GM18507 (cell line): ENCODE measurements at places on chromosomes 4 and X.

GRCh38 chr4:53240573-53240972, 125.3 kb downstream of the SCFD2 start:
- DNase-seq, result no peak

DNA sequence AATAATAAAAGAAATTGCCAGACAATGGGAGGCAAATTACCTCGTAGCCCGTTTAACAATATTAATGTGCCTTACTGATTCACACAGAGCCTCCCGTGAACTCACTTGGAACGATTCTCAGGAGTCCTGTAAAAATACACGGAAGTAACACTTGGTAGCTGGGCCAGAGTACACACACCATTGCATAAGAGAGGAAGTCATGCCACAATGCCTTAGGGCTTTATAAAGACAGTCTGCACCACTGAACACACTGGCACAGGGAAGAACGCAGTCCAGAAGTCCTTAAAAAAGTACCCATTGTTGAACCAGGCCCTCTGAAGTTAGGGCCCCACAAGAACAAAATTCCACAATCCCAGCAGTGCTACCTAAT, 15.1 kb downstream of the SLC2A9 start:
- DNase-seq, result no peak

DNA sequence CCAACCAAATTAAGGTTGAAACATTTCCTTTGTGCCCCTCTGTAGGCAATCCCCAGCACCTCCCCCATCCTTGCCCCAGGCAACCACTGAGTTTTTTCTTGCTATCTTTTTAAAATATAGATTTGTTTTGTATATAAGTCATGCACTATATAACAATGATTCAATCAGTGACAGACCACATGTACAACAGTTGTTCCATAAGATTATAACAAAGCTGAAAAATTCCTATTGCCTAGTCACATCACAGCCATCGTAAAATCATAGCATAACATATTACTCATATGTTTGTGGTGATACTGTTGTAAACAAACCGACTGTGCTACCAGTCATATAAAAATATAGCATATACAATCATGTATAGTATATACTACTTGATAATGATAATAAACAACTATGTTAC, 211.9 kb upstream of the NRK start:
- DNase-seq, result no peak

DNA sequence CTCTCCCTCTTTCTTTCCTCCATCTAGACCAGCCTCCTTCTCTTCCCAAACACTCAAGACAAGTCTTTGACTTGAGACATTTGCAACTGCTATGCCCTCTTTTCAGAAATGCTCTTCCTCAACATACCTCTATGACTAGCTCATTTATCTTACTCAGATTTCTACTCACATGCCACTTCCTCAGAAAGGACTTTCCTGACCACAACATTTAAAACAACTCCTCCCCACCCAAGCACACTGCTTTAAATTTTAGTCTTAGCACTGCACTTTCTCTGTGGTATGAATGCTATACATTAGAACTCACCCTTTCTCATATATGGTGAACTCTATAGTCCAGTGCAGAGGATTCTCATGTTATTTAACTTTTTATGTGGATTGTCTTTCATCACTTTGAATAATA, 28.4 kb upstream of the SULT1E1 start:
- no peak for DNase-seq

GRCh38 chr4:85081196-85081595, 114.7 kb upstream of the WDFY3 start:
- no peak for DNase-seq

GRCh38 chr4:79182209-79182608, 143.7 kb downstream of the NAA11 start:
- DNase-seq, result no peak

DNA sequence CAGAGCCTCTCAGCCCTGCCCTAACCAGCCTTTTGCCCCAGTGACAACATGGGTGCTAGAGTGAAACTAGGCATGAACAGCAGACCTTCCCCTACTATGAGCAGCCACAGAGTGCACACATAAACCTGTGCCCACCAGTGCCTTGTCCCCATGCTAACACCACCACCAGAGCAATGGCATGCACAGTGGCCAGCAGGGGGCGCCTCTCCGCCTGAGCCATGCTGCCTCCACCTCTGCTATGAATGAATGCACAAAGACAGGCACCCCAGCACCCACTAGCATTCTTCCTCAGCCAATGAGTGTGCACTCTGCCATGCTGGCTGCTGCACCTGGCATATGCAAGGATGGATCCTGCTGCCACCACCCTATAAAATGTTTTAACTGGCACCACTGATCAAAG, 286.9 kb upstream of the FGF16 start:
- no peak for DNase-seq

GRCh38 chrX:120145295-120145925, 13.0 kb upstream of the RHOXF2 start:
- DNase-seq, result no peak

DNA sequence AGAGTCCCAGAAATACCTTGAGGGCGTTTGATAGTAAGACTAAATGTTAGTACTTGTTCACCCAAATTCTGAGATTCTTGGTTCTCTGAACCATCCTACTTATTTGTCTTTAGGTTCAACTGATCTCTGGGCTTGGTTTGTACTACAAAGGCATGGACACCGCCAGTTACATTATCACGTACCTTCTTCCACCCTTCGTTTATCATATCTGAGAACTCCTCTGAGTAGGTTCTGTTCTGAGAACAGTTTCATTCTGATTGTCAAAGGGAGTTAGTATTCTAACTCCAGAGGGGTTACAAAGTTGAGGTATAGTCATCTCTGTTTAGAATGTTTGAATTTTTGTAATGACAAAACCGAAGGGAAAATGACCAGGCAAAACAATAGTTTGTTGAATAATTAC, 19.3 kb downstream of the ZFX start:
- no peak for DNase-seq

GRCh38 chrX:77426811-77427210, 20.4 kb upstream of the FGF16 start:
- DNase-seq, result no peak

DNA sequence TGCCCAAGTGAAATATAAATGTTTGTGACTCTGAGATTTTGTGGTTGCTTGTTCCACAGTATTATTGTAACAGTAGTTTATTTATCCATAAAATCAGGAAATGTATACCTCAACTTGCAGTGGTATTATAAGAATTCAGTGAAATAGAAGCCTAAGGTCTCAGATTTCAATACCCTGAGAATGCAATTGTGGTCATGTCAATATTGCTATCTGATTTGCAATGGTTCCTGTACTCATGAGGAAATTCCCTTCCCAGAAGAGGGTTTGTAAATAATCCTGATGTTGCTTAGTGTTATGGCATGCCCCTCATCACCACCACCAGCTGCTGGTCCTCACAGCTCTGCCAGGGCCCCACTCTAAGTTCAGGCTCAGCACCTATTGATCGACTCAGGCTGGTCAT, 67.8 kb downstream of the SLC34A2 start:
- DNase-seq, result no peak

- no peak for DNase-seq
Measured at GRCh38 chrX:100928660-100929613, at the start of gene XKRX. XKRX (minus strand) TSS chrX:100928917; CDS start chrX:100928304, 613 bp downstream.

- no peak for DNase-seq
Measured at GRCh38 chrX:74521961-74522751, 92.3 kb downstream of the RLIM start.

DNA sequence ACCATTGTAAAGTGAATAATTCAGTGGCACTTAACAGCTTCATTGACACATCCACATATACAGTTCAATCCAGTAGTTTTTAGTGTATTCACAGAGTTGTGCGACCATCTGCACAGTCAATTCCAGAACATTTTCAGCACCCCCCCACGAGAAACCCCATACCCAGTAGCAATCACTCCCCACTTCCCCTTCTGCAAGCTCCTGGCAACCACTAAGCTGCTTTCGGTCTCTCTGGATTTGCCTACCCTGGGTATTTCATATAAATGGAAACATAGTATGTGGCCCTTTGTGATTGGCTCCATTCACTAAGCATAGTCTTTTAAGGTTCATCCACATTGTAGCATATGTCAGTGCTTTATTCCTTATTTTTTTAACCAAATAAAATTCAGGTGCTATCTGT, 10.0 kb downstream of the MSL3 start:
- no peak for DNase-seq

DNA sequence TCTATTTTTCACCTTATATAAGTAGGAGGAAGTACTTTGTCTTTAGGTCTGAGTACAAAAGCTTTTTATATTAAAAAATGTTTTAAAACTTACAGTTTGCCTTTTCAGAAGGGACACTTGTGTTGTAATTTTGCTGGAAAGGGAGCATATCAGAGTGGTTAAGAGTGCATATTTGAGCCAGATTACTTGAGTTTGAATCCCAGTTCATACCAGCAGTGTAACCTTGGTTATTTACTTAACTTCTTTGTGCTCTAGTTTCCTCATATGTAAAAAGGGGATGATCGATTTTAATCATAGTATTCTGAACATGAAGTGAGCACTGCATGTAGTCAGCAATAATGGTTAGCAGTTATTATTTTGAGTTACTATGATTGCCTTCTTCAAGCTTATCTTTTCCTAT, 78.3 kb upstream of the SLC4A4 start:
- no peak for DNase-seq

GRCh38 chrX:11889791-11890190, 131.8 kb downstream of the MSL3 start:
- DNase-seq, result no peak

GRCh38 chr4:8090744-8091301, 67.8 kb downstream of the ABLIM2 start:
- no peak for DNase-seq

DNA sequence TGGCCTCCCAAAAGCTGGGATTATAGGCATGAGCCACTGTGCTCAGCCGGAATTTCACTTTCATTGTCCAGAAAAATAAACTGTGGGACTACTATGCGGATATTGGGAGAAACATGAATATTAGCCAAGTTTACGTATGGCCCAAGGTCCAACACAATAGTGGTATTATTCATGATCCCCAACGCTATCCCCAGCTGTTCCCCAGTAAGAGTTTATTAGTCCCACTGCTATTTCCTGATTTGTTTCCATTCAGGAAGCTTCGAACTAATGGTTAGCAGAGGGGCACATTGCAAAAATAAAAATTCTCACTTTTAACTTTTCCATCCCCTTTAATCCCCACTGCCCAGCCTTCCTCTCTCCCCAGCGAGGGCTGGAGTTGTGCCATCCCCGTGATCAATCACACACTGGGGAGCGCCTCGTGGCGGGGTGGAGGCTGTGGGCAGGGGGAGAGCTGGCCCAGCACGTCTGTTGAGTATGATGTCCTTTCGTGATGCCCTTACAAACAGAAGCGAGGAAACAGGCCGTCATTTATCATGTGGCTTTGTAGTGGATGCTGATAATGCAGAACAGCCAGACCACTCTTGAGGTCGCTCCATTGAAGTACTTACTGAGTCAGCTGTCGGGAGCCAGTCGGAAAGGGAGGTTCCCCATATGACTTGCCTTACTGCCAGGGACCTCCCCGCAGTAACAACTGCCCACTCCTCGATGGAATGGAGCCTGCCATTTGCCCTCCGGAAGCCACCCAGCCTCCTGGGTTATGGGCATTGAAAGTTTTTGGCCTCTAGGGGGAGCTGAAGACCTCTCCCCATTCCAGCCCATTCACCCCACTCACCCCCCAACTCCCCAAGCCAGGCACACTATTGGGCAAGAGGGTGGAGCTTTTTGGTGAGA, 117.0 kb downstream of the KDR start:
- DNase-seq, result no peak

GRCh38 chr4:182338063-182338462, 94.9 kb downstream of the TENM3 start:
- DNase-seq, result no peak

GRCh38 chr4:144754562-144755410, 108.8 kb downstream of the HHIP start:
- no peak for DNase-seq

- no peak for DNase-seq
Measured at GRCh38 chrX:66676413-66676812, 37.5 kb upstream of the EDA2R start.

- no peak for DNase-seq
Measured at GRCh38 chr4:94480362-94480951, 28.7 kb downstream of the PDLIM5 start.

- DNase-seq, result no peak
Measured at GRCh38 chrX:50107470-50107869, 93.3 kb downstream of the AKAP4 start.

DNA sequence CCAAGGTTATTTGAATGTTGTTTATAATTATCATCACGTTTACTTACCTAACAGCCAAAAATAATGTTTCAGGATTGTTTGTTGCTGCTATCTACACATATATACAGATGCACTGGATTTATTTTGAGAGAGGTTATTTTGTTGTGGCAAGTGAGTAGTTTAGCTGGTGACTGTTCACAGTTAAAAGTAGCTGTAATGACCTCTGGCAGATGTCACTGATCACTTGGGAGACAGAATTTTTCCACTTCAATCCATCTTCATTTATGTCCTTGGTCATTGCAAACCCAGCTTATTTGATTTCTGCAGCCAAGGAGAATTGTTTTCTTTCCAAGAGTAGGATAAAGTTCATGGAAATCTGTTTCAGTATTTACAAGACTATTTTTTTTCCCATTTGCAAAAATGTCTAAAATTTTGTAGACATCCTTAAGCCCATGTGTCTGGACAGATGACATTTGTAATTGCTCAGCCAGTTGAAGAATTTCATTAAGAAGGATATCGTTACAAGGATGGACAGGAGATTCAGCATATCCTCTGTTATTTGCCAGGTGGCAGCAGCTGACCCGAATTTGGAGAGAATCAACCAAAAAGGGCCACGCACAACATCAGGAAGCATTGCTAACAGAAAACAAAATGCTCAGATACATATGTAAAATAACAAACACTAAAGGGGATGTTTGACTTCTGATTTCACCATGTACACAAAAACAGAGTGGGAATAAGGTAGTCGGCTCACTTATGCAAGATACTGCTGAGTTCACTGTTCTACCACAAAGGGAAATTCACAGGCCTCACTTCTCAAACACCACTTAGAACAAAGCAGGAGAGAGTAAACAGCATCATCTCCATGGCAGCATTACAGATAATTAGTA, 64.5 kb downstream of the GPRIN3 start:
- no peak for DNase-seq

- DNase-seq, result no peak
Measured at GRCh38 chr4:93228021-93228420, 600.5 kb upstream of the ATOH1 start.

GRCh38 chr4:81164126-81164525, 50.9 kb downstream of the PRKG2 start:
- no peak for DNase-seq

DNA sequence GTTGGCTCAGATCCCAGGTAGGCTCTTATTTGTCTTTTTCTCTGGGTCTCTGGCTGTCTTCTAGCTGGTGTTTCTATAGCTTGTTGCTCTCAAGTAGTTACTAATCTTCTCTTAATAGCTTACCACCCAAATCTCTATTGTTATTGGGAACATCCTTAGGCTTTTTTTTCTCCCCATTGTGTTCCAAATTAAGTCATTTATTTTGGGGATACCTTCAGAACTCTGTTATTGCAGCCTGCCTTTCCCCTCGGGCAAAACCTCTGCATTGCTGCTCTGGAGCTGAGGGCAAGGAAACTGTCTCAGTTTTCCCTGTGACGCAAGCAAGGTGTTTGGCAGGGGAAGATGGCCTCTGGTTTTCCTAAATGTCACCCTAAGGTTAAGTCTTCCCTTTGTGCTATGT, 338.1 kb upstream of the ZCCHC13 start:
- DNase-seq, result no peak
